ENCODE measurements at places on chromosomes 5 and 9.
A peak's percentile ranks its signal among the peaks of the same experiment; 100 is the strongest.

- DNase-seq: no peak
Observed at GRCh38 chr9:14312719-14313377, 1.1 kb downstream of the NFIB start.

- DNase-seq: no peak
Observed at GRCh38 chr9:72858089-72858912, 94.6 kb downstream of the ALDH1A1 start.

- no peak for DNase-seq
Observed at GRCh38 chr5:17992291-17992690, 358.0 kb downstream of the TAF11L14 start.

GRCh38 chr5:108634010-108634616 is 113.6 kb upstream of the FER start:
- peak; percentile 31 for DNase-seq

GRCh38 chr5:89307972-89308371 is 425.0 kb upstream of the MEF2C start:
- no peak for DNase-seq

GRCh38 chr5:170489199-170489598 is 14.6 kb upstream of the KCNIP1 start:
- no peak for DNase-seq

DNA sequence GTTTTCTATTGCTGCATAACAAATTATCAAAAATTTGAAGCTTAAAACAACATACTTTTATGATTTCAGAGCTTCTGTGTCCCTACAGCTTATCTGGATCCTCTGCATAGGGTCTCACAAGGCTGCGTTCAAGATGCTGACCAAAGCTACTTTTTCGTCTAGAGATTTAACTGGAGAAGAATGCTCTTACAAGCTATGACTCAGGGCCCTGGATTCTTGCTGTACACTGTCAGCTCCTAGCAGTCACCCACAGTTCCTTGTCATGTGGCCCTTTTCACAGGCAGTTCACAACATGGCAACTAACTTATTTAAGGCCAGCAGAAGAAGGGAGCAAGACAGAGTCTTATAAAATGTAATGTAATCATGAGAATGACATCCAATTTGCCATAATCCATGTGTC is 70.8 kb upstream of the FAM174A start:
- peak; percentile 53 for DNase-seq
